ENCODE measurements at places on chromosomes 12 and 14.

DNA sequence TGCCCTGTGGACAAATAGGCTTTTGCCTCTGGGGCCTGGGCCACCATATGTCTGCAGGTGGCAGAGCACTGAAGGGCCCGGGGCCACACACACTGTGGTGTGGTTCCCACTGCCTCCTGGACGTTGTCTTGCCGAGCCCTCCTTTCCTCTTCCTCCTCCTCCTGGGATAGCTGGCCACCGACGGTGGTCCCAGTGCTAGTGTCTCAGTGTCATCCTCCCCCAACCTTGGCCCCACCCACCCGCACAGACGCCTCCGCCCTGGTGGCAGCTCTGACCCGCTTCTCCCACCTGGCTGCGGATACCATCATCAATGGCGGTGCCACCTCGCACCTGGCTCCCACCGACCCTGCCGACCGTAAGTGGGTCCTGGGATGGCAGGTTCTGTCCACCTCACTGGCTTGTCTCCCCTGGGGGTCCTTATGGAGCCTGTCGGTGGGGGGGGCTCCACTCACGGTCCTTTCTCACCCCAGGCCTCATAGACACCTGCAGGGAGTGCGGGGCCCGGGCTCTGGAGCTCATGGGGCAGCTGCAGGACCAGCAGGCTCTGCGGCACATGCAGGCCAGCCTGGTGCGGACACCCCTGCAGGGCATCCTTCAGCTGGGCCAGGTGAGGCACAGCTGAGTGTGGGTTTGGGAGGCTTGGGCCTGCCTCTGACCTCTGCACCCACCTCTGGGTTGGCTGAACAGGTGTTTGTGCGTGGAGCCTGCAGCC lies 23.5 kb downstream of the HIP1R start:
- DNase-seq: no peak

GRCh38 chr14:64095620-64096019 lies 198.6 kb downstream of the ESR2 start:
- DNase-seq: no peak

DNA sequence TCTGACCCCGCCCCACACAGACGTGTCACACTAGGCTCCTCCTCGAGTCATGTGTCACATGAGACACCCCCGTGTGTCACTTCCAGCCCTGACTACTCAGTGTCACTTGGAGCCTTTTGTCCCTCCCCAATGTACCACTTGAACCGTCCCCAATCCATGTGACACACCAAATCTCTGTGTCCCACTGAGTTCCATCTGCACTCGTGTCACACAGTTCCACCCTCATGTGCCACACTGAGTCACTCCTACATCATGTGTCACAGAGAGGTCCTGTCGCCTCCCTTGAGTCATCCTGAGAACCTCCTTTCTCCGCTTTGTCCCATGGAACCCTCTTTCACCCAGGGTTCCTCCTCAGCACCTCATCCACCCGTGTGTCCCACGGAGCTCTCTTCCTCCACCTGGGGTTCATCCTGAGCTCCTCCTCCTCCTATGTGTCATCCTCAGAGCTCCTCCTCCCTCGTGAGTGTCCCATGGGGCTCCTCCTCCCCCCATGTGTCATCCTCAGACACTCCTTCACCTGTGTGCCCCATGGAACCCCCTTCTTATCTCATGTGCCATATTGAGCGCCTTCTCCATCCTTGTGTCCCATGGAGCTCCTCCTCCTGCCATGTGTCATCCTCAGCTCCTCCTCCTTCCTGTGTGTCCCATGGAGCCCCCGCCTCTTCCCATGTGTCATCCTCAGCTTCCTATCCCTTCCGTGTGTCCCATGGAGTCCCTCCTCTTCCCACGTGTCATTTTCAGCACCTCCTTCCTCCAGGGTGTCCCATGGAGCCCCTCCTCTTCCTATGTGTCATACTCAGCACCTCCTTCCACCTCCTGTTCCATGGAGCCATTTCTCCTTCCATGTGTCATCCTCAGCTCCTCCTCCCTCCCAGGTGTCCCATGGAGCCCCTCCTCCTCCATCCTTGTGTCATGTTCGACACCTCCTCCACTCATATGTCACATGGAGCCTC lies 32.0 kb downstream of the RTL1 start:
- DNase-seq: no peak

DNA sequence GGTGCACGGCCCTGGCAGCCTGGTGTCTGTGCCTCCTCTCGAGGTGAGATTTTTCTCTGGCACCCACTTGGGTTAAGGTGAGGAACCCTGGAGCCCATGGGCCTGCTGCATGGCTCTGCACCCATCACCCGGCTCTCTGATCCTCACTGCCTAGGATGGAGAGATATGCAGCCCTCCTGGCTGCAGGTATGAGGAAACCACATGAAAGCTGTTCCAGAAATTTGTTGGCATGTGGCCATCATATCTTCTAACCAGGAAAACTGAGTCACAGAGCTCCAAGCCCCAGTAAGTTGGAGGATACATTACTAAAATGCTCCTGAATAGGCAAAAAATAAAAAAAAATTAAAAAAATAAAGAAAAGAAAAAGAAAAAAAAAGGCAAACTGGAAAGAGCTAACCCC lies 39.3 kb upstream of the DDX11 start:
- DNase-seq: no peak

DNA sequence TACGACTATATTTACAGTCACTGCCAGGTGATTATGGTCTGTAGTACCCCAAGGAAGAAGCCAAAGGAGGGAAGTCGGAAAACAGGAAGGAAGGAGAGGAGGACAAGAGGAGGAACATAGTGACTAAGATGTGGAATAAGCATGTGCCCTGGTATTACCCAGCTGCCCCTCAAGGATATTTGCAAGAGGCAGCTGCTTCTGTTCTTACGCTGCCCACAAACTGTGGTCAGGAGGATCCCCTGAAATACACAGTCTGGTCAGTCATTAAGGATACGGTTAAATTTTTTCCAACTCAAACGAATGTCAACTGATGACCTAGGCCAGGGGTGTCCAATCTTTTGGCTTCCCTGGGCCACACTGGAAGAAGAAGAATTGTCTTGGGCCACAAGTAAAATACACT lies 126.5 kb downstream of the CMAS start:
- DNase-seq: no peak

DNA sequence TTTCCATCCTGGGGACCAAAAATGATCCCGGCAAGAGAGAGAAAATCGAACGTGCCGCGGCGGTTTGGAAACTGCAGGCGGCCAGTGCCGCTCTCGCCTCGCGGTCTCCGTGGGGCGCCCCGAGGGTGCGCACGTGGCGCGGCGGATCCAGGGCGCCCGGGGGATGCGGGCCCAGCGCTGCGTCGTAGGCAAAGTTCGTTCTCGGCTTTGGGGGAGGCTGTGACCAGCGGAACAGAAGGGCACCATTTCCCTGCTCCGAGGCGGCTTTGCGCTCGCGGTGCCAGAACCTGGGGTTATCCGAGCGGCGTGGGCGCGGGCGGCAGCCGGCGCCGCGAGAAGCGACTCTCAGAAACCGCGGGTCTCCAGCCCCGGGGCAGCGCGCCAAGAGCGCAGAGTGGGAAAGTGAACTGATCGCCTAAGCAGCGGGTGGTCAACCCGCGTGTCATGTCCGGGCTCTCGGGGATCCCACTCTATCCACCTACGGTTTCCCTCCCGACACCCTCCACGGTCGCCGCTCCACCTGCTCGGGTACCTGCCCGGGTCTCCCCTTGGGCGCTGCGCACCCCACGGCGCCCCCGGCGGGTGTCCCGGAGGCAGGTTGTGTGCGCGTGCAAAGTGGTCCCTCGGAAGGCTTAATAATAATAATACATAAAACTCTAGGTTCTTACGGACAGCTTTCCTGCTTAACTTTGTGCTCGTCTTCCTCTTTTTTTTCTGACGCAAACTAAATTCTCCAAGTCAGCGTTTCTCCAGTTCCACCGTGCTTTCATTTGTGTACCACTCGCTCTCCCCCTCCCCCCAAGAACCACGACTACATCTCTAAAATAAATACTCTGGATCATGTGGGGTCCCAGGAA lies 1.2 kb downstream of the ESRRB start:
- DNase-seq: no peak

- DNase-seq: no peak
Measured at GRCh38 chr14:49880267-49881064, 12.4 kb upstream of the ARF6 start.

GRCh38 chr12:64937452-64937851 lies 113.0 kb downstream of the TBC1D30 start:
- no peak for DNase-seq

GRCh38 chr12:116813271-116814041 lies 67.8 kb downstream of the HRK start:
- DNase-seq: no peak

DNA sequence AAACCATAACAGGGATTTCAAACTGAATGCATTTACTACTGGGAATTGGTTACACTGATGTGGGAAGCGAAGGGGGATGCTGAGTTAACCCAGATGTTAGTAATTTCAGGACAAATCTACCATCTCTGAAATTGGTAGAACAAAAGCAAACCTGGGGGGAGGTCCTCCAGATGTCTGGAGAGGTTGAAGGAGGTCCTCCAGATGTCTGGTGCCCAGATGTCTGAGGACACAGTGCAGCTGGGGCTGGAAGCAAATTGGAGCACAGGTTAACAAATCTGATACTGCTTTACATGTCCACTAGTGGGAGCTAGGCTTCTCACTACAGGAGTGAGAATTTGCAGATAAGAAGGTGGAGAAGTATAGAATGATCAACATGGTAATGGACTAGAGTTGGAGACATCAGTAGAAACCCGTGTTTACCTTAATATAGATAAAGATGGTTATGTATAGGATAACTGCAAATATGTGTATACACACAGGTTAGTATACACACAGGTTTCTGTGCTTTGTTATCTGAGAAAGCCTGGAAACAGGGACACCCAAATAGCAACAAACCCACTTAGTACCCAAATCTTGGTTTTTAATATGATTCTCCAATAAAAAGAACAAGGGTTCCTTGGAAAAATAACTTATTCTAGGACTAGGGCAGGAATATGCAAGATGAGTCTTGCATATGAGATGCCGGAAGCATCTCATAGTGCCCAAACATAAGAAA lies 162.5 kb downstream of the C12orf50 start:
- no peak for DNase-seq
